ENCODE measurements at places on chromosomes 16 and 17.

GRCh38 chr17:35087731-35088355 is 24.3 kb upstream of the RFFL start:
- DNase-seq = no peak

GRCh38 chr17:61353615-61354014 is 46.0 kb upstream of the TBX2 start:
- no peak for DNase-seq

DNA sequence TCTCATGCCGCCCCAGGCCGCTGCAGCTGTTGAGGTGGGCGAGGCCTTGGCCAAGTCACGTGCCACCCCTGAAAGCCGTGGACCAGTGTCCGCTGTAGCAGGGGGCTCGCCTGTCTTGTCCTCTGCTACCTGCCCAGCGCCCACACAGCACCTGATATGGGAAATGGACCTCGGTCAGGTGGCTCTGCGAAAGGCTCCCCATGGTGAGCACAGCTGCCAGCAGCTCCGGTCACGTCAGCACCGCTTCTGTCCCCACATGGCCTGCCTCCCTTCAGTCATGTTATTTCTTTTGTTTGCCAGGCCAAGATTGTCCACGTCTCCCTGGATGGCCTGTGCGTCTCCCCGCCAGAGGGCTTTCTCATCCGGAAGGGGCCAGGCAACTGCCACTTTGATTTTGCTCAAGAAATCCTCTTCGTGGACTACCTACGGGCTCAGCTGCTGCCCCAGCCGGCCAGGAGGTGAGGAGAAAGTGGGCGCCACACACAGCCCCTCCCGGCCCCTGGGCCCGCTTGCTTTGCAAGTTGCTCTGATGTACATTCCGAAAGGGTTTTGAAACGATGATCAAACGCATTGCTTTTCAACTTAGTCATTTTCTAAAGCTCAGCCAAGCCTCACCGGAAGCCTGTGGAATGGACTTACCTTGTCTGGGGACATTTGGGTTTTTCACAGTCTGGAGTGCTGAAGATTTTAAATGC is 219.8 kb downstream of the KATNIP start:
- DNase-seq = no peak

DNA sequence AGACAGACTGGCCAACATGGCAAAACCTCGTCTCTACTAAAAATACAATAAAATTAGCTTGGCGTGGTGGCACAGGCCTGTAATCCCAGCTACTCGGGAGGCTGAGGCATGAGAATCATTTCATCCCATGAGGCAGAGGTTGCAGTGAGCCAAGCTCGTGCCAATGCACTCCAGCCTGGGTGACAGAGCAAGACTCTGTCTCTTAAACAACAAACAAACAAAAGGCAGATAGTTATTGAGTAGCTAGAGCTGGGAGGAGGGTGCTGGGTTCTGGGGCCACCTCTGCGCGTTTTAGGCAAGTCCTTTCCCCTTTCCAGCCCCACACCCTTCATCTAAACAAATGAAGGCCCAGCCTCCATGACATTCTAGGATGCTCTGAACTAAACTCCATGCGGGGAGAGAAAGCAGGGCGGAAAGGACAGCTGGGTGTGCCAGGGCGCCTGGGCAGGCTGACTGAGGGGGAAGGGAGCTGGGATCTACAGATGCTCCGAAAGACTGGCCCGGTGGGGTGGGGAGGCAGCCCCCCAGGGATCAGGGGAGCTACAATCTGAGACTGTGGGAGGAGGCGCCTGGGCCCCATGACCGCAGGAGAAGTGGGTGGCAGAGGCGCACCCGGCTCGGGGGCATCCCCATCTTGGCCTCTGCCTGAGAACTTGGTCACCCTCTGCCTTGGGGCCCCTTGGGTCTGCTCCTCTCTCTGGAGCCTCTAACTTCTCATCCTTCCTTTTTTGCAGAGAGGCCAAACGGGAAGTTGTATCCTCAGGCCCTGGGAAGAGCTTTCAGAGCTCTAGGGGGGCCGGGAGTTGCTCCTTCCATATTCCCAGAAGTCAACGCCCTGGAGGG is 910 bp downstream of the ITGAL start:
- no peak for DNase-seq

DNA sequence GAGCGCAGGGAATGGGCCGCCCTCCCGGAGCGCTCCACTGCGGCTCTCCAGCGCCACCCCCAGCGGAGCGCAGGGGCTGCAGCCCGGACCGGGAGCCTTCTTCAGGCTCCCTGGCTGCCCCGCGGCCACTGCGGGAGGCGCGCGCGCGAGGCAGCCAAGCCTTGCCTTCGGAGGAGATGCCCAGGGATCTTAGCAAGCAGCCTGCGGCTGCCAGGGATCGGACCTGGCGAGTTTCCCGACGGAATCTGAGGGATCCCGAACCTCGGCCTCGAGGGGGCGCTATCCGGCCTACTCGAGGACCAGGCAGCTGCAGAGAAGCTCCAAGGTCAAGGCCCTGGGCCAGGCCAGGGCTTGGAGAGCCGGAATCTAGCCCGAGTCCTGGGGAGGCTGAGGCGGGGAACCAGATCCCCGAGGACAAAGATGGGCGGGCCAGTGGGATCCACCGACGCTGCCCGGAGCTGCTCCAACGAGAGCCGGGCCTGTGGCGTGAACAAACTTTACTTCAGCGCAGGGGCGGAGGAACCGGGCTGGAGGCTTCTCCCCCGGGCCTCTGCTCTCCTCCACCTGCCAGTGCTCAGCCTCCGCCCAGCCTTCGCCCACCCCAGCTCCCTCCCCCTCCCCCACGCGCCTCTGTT is at the start of gene IRX6:
Gene IRX6, plus strand, starts transcription at position 567 of the 635 bp plus-strand sequence. CDS start 889 bp downstream, outside the sequence.
- DNase-seq = no peak

DNA sequence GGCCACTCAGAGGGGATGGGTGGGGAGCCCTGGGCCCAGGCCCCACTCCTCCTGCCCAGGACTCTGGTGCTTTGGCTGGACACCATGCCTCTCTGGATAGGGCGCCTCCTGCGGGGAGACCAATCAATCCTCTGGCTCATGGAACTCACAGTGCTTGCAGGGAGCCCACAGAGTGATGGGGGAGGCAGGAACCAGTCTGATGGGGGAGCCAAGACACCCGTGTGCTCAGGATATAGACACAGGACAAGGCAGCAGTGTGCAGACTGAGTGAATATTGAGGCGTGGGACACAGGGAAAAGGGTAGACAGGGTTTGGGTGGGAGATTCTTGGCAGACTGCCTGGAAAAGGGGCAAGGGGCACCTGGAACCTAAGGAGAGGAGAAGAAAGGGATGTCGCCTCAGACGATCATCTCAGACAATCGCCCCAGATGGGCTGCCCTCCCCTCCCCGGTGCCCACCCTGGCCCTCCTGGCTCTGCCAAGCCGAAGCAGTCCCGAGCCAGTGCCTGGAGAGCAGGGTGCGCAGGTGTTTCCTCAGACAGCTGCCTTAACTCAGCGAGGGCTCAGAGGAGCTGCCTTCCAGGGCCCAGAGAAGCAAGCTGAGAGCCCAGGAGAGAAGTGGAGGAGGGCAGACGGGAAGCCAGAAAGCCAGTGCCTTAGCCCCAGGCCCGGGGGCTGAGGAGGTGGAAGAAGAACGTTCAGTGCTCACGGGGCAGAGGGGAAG is 37.4 kb upstream of the DLX4 start:
- no peak for DNase-seq

DNA sequence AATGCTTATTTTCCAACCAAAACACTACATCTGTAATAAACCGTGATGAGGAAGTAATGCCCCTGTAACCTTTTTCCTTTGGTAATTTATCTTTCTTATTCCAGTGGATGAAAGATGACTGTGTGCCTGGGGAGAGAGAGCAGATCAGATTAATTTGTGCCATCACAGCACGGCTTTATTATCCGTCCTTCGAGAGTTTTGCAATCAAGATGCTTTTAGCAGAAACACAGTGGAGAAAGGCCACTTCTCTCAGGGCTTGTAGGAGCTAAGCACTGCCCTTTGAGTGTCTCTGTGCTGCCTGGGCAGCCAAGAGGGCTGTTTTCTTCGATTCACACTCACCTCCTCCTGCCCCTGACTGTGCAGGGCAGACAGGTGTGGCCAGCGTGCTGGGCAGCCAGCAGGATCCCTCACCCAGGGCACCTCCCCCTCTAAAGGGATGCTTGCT is 190.2 kb downstream of the PRKCA start:
- DNase-seq = no peak

DNA sequence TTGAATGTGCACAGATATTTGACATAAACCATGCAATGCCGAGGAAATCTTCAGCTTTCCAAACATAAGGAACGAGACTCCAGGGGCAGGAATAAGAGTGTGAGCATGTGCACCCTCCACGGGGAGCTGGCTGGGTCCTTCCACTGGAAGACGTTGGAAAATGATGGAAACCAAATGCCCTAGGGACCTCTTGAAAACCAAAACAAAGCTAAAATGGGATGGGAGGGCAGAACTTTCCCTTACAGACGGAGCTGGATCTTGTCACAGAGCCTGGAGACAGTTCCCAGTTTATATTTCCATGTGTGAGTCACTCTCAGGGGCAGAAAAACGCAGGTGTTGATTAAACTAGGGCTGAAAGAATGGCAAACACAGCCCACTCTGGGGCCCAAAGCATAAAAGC is 34.4 kb upstream of the DNAH17 start:
- DNase-seq = no peak

- DNase-seq = no peak
These were observed 9.3 kb downstream of the MMP2 start for GRCh38 chr16:55488306-55488705.

DNA sequence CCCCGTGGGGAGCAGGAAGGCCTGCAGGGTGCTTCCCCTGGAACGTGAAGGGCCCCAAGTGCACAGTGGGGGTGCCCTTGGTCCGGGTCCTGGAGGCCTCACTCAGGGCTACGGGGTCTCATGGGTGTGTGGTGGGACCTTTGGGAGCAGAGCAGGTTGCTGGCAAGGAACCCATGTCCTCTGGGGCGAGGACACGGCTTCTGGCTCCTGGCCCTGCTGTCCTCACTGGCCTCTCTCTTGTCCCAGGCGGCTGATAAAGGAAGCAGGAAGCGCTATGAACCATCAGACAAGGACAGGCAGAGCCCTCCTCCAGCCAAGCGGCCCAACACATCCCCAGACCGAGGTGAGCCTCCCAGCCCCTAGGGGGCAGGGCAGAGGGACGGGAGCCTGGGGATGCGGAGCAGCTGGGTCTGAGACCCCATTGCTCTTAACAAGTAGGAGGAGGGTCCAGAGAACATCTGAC is 9.8 kb upstream of the IL17C start:
- no peak for DNase-seq

DNA sequence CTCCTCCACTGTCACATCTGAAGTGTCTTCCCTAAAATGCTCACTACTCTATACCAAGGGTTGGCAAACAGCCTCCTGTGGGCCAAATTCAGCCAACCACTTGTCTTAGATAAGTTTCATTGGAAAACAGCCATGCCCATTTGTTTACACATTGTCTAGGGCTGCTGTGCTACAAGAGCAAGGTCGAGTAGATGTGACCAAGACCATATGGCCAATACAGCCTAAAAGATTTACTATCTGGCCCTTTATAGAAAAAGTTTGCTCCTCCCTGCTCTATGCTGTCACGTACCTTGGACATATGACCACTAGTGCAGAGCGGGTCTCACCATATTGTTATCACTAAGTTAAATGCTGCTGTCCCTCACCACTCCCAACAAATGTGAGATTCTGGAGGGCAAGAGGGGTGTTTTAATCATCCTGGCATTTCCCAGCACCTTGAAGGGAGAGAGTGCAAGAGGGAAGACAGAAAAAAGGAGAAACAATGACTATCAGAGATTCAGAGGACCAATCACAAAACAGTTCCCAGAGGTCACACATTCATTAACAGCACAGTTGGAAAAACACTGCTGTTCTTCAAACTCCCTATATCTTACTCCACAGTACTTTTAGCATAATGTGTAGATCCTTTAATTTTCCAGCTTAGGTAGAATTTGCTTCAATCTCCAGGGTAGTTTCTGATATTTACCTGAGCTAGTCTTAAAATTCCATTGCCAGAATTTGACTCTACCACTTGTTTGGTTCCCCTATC is 13.2 kb downstream of the LSM12 start:
- DNase-seq = no peak

- DNase-seq = no peak
These were observed 25.6 kb downstream of the RAP1GAP2 start for GRCh38 chr17:2821868-2822267.

DNA sequence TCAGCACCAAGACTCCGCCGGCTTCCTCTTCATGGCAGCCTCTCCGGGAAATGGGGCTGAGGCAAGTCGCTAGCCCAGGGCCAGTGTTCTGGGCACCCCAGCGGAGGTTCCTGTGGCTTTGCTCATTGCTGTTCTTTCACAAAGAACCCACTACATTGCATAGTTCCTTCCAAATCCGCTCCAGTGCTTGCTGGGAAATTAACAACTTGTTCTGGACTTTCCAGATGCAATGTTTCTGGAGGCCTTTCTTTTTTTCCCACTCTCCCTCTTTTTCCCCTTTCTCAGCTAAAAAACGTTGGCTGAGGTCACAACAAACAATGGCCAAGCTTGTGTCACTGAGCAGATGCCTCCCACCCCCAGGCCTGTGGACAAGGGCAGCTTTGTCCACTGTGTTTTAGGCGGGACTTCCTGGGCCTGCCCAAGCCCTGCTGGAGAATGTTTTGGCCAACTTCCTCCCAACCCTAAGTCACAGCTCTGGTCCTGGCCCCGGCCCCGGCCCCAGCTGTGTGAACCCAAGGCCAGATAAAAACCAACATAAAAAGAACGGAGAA is 131.5 kb upstream of the RCVRN start:
- no peak for DNase-seq

GRCh38 chr16:51383909-51384308 is 232.8 kb upstream of the SALL1 start:
- no peak for DNase-seq

DNA sequence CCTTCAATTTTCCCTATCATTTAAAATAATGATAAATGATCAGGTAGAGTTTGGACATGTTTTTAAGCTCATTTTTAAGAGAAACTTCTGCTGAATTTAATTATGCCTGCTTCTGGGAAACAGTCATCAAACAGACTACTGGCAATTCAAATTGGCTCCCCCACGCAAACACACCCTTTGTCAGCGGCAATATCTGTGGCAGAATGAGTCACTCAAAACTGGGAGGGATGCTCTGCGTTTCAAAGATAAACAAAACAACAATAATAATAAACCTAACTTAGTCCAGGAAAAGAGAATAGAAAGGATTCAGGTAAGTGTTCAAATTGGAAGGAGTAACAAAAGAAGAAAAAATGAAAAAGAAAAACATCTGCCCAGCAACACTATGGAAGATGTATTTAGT is 108.1 kb upstream of the ERCC4 start:
- DNase-seq = no peak

GRCh38 chr16:31149332-31149731 is 534 bp downstream of the PRSS36 start:
- no peak for DNase-seq

GRCh38 chr17:1251866-1252608 is 18.2 kb upstream of the BHLHA9 start:
- DNase-seq = peak; percentile 59
